Effector memory CD8-positive, alpha-beta T cell (primary cell): ENCODE measurements at places on chromosomes 16 and 17.

DNA sequence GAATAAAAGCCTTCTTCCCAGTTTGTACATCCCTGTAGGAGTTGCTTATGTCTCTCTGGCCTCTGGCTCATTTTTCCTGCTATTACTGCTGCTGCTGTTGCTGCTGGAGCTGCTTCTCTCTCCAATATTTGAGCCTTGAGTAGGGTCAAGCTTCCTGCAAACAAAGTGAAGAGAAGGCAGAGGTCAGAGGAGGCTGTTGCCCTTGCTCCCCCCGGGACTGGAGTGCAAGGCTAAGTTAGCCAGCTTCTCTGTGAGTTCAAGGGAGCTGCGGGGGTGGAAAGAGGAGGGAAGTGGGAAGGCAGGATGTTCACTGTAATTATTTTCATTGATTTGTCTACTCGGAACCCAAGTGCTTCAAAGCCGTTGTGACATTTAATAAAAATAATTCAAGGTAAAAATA lies 77.0 kb upstream of the TMEM132E start:
- peaks cover 37% of the 10 kb centered on the region for H3K27me3 ChIP-seq
- no peak overlapping the region for H3K27ac ChIP-seq
- no peak overlapping the region for H3K4me3 ChIP-seq
- H3K4me1 ChIP-seq = no peaks in the 10 kb centered on the region
- no peak for DNase-seq

DNA sequence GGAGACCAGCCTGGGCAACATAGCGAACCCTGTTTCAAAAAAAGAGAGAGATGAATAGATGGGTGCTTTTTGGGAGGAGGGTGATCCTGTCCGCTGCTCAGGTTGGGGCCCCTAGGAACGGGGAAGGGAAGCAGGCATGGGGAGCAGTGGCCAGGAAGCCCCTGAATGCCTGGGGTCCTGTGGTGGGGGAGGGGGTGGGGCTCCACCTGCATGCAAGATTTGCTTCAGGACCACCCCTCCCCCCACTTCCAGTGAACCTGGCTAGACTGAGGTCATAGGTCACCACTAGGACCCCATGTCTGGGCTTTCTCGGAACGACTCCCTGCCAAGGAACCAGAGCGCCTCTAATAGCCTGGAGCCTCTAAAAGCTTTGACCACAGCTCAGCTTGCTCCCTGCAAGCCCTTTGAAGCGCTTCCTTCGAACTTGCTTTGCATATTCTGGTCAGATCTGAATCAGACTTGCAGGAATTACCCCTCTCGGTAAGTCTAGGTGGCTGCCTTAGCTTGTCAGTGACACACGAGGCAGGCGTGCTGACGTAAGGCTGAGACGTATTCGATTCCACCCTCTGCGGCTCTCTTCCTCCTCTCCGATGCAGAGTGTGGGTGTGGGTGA lies 3.7 kb downstream of the SOCS3 start:
- H3K4me1 ChIP-seq = peaks cover 49% of the 10 kb centered on the region
- H3K27ac ChIP-seq = peak overlapping the region; percentile 96

DNA sequence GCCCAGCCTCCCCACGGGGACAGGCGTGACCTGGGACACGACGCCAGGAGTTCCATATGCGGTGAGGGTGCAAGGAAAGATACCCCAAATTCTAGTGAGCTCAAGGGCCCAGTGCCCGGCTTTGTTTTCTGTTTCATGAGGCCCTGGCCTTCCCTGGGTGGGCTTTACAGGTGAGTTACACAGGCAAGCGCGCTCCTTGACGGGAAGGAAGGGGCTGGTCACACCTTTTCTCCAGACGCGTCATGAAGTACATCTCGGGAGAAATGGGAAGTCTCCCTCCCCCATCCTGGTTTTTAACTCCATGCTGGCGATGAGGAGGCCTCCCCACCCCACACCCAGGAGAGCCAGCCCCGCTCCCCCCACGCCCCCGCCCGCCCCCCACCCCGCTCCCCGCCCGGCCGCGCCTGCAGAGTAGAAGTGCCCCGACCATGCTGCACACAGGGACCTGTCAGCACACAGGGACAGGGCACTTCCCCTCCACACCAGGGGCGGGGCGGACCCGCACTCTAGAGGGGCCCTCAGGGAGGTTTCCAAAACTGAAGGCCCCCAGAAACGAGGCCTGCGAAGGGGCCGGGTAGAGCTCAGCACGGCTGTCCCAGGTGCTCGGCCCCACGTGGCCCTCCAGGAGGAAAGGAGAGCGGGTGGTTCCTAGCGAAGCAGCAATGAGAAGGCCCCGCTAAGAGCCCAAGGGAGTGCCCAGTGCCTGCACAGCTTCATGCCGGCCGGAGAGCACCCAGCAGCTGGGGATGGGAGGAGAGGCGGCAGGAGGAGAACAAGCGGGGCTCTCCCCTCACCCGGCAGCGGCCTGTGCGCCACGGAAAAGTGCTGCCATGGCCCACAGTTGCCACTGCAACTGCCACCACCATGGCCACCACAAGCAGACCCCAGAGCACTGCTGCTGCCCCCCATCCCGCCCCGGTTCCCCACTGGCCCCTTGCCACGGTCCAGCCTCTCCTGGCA lies 7.7 kb downstream of the CYB561 start:
- DNase-seq = no peak
- H3K27me3 ChIP-seq = no peaks in the 10 kb centered on the region
- peak overlapping the region; percentile 75 for H3K4me3 ChIP-seq
- H3K27ac ChIP-seq = peak overlapping the region; percentile 94
- peaks cover 33% of the 10 kb centered on the region for H3K36me3 ChIP-seq

- H3K4me3 ChIP-seq = no peak overlapping the region
- H3K27ac ChIP-seq = no peak overlapping the region
- no peak for DNase-seq
- H3K27me3 ChIP-seq = no peaks in the 10 kb centered on the region
These were observed 9.4 kb downstream of the HSPB9 start for GRCh38 chr17:42131981-42132432.

DNA sequence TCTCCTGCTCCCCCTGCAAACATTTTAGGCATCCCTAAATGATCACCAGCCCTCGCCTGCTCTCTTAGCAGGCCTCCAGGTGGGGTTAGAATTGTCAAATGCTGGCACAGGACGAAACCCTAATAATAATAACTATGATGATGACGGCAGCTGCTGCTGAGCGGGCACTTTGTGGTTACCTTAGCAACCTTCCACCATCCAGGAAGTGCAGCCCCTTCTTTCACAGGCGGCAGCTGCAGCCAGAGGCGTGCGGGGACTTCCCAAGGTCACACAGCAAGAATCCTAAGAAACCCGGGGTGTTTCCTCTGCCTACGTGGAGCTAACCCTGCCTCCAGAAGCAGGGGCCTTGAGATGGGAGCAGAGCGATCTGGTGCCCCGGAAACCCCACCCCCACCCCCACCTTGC lies 22.4 kb upstream of the EIF1 start:
- H3K27me3 ChIP-seq = no peaks in the 10 kb centered on the region
- peaks cover 14% of the 10 kb centered on the region for H3K36me3 ChIP-seq
- DNase-seq = peak; percentile 62
- peak overlapping the region; percentile 99 for H3K27ac ChIP-seq

DNA sequence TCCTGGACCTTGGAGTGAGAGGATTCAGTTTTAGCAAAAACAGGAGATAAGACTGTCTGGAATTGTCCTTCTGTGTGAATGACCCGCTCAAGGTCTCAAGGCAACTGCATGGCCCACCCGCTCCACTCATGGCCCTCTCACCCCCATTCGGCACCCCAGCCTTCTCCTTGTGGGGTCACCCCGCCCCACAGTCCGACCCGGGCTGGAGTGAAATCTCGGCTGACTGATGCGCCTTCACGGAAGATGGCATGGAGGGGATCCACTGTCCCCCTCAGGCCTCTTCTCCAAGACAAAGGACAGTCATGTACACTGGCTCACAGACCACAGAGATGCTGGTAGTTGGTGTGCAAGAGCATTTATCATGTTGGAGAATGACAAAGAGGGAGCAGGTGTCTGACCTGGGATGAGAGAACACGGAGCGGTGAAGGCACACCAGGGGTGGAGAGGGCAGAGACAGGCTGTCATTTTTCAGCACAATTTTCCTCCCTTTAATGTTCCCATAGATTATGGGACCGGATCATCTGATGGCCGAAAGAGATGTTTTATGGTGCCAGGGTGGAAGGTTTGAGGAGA lies 391.9 kb upstream of the TNRC6C start:
- H3K36me3 ChIP-seq = peaks cover 4% of the 10 kb centered on the region
- peaks cover 35% of the 10 kb centered on the region for H3K27me3 ChIP-seq
- peaks cover 5% of the 10 kb centered on the region for H3K4me1 ChIP-seq
- no peak for DNase-seq
- no peak overlapping the region for H3K4me3 ChIP-seq

DNA sequence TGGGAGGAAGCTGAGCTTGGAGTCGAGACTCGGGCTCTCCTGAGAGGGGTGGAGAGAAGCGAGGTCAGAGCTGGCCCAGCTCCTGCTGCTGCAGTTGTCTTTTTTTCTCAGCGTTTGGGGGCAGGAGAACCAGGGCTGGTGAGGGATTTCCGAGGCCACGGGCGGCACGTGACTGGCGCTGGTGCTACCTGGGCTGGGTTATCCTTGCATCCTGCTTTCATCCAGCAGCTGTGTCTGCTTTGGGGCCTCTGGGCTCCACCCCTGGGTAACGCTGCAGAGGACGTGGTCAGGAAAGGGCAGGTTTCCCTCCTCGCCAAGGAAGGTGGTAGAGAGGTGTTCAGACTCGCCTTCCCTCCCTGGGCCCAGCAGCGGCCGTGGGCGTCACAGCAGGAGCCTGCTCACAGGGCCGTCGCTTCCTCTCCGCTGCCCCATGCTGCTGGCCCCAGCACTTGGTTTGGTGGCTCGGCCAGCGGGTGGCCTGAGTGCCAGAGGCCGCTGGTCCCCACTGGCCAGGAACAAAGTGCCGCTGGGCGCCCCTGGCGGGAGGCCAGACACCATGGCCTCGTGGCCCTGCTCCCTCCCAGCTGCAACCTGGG lies 22.5 kb downstream of the GSE1 start:
- H3K27ac ChIP-seq = peak overlapping the region; percentile 44
- H3K27me3 ChIP-seq = no peaks in the 10 kb centered on the region
- DNase-seq = no peak
- H3K4me3 ChIP-seq = no peak overlapping the region
- H3K36me3 ChIP-seq = peaks cover 3% of the 10 kb centered on the region

DNA sequence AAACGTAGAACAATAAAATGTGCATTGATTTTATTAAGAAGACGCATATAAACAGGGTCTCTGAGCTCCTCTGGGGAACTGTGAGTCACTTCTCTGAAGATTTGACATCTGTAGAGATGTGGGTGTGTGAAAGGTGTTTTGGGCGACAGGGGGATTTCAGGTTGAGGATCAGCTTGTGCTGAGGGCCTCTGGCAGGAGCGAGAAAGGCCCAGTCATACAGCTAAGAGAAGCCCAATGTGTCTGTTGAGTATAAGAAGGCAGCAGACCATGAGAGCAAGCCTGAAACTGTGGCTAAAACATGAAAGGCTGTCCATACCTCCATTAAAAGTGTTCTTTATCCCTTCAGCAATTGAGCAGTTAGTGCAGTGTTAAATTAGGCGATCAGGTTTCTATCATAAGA lies 406.5 kb upstream of the MON1B start:
- DNase-seq = no peak
- H3K27ac ChIP-seq = no peak overlapping the region
- no peaks in the 10 kb centered on the region for H3K4me1 ChIP-seq
- H3K4me3 ChIP-seq = no peak overlapping the region

DNA sequence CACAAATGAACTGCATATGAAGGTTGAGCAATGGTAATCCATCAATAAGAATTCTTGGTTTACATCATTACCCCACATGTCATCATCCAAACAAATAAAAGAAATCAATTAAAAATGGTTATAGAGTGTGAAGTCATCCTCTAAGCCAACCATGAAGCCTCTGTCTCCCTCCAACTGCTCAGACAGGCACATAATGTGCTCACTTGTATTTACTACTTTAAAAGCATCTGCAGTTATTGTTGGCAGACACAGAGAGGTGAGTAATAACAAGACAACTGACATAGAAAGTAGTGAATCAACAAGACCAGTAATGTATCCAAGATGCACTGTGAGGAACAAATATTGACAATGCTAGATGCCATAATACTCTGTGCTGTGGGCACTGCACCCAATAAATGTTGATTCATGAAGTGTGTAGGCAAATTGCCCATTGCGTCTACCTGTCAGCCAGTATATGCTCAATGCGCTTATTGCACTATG lies 20.0 kb downstream of the ADAMTS18 start:
- H3K27me3 ChIP-seq = no peaks in the 10 kb centered on the region

DNA sequence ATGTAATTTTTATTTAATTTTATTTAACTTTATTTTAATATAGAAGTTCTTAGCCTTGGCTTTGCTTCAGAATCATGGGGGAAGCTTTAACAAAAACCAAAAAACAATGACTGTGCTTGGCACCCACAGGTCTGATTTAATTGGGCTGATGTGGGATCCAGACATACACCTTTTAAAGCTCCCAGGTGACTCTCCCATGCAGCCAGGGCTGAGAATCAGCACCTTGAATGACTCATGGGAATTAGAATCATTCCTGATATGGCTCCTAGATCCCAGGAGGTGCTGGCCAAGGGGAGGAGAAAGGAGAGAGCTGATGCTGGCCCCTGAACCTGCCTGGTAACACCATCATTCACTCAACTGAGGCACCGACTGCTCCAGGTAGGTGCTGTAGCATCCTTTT lies 240.7 kb downstream of the PARN start:
- no peak overlapping the region for H3K4me3 ChIP-seq
- no peak for DNase-seq
- no peaks in the 10 kb centered on the region for H3K27me3 ChIP-seq
